ENCODE measurements at places on chromosomes 2 and 18.

- no peak for DNase-seq
These were observed 161.5 kb downstream of the PTGR3 start for GRCh38 chr18:75047240-75047961.

GRCh38 chr2:104521247-104521646, 332.7 kb upstream of the POU3F3 start:
- DNase-seq, result no peak

- DNase-seq, result no peak
These were observed 58.8 kb upstream of the CRIM1 start for GRCh38 chr2:36296798-36297197.

DNA sequence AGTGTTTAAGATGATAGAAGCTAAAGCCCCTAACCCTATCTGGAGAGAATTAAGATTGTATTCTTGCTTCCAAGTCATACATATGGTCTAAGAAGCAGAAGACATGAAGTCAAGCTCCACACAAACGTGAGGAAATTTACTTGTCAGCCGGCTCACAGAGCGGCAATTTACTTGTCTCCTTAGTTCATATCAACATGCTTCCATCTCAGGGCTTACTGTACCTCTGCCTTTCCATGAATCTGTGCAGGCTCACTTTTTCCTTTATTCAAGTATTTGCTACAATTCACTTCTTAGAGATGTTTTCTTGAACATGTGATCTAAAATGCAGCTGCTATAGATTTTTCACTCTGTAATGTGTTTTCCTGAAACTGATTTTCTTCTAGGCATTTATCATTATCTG, 1386.4 kb downstream of the LRP1B start:
- DNase-seq, result no peak

DNA sequence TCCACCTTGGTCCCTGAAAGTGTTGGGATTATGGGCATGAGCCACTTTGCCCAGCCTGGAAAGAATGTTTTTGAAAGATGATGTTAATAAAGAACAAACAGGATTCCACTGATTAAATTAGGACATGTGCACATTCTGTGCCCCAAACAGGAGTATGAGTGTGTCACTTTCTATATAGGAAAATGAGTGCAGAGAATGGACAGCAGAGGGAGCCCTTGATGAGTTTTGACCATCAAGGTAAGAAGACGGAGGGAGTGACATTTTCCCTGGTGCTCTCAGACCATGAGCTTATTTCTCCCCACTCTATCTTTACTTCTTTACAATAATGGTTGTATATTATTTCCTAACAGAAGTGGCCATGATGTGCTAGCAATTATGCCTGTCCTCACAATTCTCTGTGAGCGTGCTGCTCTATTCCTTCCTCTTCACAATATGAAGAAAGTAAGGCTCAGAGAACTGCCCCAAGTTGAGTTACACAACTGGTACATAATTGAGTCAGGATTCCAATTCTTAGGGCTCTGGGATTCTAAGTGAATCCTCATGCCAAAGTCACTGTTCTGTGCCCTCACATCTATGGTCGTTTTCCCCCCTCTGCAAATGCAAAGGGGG, 20.6 kb downstream of the RPL37A start:
- peak; percentile 18 for DNase-seq

DNA sequence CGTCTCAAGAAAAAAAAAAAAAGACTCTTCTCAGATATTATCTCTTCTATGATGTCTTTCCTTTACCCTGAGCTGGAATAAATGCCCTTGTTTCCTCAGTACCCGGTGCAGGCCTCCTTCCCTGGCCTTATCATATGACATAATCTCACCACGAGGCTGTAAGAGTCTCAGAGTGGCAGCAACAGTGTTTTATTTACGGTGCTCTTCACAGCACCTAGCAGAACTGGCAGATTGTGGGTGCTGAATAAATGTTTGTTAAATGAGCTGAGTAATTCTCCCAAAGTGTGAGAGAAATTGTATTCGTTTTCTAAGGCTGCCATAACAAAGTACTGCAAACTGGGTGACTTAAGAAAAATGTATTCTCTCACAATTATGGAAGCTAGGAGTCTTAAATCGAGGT, 82.8 kb upstream of the CD28 start:
- no peak for DNase-seq

DNA sequence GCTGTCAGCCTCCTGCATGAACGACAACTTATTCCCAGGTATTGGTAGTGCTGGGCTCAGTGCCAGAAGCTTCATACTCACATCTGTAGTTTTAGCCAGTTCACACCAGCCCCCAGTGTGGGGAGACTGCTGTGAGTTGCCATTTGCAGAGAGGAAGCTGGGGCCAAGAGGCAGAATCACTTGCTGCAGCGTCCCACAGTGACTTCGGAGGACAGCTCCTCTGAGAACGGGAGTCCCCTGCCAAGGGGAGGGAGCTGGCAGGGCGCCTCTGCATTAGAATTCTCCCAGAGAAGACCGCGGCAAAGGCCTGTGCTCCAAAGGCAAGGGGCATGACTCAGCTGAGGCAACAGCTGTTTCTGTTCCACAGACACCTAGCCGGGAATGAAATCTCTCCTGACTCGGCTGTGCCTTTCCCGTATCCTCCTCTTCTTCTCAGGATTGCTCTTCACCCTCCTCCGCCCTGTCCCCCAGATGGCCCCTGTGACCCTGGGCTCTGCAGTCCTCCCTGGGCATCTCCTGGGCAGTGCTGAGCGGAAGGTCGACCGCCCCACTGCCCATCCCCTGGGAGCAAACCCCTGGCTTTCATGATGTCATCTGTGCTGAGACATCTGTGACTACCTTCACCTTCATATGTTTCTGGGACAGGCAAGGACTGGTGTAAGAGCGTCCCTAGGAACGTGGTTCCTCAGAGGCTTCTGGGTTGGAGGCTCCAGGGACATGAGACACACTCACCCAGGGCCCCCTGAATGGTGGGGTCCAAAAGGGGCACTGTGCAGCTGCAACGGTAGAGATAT, 18.0 kb downstream of the MAL start:
- DNase-seq, result no peak

DNA sequence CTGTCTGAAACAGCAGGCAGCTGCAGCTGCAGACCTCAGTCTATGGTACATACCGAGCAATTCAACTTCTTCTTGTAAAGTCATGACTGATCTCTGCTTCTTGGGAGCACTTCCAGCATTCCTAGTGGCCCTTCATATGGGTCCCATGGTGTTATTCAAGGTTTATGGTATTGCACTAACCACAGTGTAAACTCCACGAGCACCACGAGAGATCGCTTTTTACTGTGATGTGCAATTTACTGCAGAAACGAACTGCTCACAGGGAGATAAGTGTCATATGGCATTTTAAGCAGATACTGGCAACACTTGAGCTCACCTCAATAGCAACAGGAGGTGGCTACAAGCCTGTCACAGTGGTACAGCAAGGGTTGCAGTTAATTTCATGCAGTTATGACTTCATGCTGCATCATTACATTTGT, 38.6 kb upstream of the SH3BP4 start:
- no peak for DNase-seq

DNA sequence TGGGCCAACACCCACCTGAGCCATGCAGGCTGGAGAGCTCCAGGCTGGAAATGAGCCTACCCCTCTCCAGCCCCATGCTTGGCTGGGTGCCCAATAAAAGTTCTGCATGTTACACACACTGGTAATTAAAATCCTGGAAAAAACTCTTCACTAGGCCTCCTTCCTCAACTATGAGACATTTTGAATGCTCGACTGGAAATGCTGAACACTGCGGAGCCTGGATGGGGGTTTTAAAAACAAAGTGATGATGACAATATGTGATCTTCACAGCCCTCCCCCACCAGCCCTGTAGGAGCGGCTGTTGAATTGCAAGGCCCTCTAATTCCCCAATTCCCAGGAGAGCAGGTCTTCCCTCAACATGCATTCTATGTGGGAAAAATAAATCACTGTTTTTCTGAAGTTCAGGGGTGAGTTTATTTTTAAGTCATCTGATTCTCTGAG, 179.2 kb downstream of the TTC32 start:
- no peak for DNase-seq

DNA sequence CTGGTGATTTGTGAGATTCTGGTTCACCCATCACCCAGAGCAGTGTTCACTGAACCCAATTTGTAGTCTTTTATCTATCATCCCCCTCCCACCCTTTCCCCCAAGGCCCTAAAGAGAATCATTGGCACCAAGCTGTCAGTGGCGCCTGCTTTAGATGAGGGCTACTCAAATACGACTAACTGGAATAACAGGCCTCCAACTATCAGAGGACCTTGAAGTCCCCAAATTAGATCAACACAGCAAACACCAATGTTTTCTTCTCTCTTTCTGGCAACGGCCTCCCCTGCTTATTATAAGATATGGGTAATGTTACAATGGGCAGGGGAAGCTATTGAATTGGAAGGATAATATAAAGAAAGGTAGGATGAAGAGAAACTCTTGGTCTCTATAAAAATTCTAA, 232.3 kb downstream of the SCG2 start:
- no peak for DNase-seq

- no peak for DNase-seq
These were observed 6.5 kb downstream of the SLC66A3 start for GRCh38 chr2:11161747-11162146.

GRCh38 chr2:2493496-2493895, 162.4 kb upstream of the MYT1L start:
- no peak for DNase-seq

- DNase-seq, result no peak
These were observed 3.4 kb upstream of the SP140L start for GRCh38 chr2:230323385-230324106.

DNA sequence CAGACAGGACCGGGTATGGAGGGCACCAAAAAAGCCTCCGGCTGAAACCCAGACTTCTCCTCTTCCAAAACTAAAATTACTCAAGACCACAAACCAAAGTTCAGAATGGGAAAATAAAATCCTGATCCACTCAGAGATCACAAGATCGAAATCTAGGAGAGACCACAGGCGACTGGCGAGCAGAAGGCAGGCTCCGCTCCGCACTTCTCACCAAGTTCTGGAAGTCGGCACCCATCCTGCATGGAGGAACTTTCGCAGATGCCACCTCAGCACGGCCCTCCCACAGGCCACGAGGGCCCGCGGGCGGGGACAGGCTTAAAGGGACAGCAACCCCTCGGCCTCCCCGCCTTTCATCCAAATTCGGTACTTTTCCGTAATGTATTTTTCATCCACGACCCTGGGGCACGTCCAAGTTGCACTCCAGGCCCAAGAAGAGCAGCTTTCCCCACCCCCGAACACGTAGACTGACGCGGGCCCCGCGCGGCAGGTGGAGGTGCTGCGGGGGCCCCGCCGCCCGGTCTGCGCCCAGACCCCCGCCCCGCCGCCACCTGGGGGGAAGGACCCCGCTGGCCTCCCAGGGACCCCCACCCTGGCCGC, 43.7 kb downstream of the HDLBP start:
- DNase-seq, result peak; percentile 38

DNA sequence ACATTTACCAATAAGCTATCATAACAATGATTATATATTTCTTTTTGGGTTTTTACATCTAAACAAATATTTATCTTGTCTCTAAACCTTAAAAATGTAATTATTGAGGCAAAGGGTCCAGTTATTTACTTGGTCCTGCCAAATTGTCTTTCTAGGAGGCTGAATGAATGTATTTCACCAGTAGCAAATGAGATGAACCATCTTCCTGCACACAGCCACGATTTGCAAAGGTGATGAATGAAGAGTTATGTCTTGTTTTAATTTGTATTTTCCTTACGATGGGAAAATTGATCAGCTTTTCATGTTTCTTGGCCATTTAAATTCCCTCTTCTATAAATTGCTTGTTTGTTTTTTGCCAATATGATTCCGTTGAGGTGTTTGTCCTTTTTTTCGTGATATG, 1.4 kb downstream of the SP100 start:
- DNase-seq, result no peak

GRCh38 chr2:27496357-27497287, at the start of gene GCKR:
TSS of gene GCKR (plus strand) at chr2:27496839. CDS start at chr2:27496905, 66 bp downstream.
- no peak for DNase-seq

DNA sequence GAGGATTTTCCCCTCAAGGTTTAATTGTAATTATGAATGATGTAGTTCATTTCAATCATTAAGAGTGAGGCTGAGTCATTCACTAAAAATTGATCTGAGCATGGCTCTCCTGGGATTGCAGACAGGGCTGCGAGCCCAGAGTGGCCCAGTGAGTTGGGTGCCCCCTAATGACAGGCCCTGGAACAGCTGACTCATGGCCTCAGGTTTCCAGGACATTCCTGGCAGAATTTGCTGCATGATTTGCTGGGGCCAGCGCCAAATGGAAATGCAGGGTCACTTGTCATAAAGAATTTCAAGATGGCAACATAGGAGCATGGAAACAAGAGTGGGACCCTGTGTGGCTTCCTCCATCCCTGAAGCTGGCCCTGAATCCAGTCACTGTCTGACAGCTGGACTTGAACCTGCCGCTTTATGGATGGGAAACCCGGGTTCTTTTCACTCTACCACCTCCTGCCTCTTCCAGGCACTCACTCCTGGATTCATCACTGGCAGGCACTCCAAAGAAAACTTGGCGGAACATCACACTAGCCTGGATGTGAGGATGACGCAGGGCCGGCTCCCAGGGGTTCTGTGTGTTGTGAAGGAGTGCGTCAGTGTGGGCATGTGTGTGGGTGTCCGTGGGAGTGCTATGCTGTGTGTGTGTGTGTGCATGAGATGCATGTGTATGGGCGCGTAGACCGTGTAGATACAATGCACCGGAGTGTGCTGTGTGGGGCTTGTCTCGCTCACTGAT, 15.2 kb downstream of the OTOF start:
- no peak for DNase-seq

GRCh38 chr2:147659051-147659450, 185.8 kb upstream of the ACVR2A start:
- no peak for DNase-seq

DNA sequence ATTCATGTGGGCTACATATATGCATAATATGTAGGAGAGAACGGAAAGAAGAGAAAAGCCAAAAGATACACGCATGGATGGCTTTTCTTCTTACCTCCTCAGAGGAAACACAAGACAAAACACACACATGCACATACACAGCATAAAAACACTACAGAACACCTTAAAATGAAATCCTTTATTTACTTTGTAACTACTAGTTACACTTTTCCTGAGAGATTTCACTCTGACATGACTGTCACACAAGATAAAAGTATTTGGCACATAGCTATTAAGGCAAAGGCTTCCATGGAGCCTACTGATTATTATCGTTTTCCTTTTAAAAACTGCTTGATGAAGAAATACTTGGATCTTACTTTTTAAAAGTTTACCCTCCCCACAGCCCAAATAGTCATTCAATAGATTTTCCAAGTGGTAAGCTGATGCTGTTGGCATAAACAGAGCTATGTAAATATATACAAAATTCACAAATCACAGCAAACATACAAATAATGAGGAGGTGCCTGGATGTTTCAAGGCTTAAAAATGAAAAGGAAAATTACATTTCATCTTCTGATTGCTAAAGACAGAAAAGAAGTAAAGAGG, 8.6 kb downstream of the ZEB2 start:
- no peak for DNase-seq

DNA sequence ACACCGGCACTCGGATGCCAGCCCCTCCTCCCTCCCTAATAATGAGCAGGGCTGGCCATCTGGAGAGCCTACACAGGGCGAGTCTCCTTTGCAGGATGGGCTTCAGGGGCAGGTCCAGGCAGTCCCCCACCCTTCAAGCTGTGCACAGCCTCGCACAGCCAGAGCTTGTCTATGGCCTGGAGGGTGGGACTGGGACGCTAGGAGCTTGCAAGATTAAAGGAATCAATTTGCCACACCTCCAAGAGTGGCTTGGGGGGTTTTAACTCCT, 43.9 kb upstream of the OTOF start:
- no peak for DNase-seq

- DNase-seq, result no peak
These were observed 169.0 kb downstream of the FTCDNL1 start for GRCh38 chr2:199682001-199682400.

Measured in effector CD8-positive, alpha-beta T cell (primary cell).